Suppressor macrophage treated with lipopolysaccharide for 1 hour (primary cell): ENCODE measurements at places on chromosomes 2 and 18.

- DNase-seq = no peak
These were observed 143.0 kb downstream of the ZNF516 start for GRCh38 chr18:76351961-76352581.

DNA sequence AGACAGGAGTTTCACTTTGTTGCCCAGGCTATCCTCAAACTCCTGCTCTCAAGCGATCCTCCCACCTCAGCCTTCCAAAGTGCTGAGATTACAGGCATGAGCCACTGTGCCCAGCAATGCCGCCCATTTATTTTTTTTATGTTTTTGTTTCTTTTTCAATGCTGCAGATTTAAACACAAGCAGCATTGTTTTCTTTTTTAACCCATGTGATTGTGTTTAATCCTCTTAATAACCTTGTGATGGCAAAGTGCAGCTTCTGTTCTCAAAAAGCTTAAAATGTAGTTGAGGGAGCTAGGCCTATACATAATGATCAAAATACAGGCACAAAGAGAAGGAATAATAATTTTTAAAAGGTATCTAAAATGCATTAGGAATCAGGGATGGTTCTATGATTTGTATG lies 11.5 kb downstream of the MSGN1 start:
- no peak for DNase-seq

GRCh38 chr2:230984393-230985220 lies 11.3 kb upstream of the SPATA3 start:
- no peak for DNase-seq

DNA sequence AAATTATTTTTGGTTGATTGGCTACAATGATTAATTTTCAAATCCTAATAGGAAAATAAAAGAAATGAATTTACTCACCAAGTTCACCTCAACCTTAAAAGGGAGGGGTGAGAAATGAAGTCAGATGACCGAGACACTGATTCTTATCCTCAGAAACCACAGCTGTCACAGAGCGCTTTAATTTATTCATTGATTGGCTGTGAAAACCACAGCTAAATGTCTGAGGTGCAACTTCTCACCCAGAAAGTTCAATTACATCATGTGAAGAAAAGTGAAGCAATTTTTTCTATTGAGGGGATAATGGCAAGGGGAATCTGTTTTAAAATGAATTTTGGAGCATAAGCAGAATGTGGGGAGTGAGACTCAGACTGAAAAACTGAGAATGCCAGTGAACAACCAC lies 128.4 kb downstream of the RNF152 start:
- DNase-seq = no peak

- DNase-seq = no peak
These were observed 66.8 kb upstream of the SALL3 start for GRCh38 chr18:78912844-78913243.

DNA sequence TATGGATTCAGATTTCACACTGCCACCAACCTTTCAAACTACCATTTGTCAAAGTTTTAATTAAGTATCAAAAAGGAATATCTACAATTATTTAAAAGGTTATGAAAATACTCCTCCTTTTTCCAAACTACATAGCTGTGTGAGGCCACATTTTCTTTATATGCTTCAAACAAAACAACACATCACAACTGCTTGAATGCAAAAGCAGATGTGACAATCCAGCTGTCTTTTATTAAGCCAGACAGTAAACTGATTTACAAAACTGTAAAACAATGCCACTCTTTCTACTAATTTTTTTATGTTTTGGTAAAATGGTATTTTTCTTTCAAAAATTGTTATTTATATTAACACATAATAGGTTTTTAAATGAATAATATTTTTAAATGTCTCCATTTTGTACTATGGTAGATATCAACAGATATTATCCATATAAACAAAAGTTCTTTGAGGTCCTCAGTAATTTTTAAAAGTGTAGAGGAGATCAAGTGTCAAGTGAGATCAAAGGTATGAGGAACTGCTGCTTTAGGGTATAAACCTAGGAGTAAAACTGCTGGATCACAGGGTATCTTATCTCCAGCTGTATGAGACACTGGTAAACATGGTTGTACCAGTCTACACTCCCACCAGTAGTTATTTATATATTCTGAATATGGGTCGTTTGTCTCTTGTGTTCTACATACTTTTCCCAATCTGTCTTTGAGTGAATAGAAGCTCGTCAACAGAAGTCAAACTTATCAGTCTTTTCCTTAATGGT lies 68.8 kb upstream of the SERTAD2 start:
- no peak for DNase-seq

- no peak for DNase-seq
These were observed 44.4 kb downstream of the MYO3B start for GRCh38 chr2:170222298-170222697.

DNA sequence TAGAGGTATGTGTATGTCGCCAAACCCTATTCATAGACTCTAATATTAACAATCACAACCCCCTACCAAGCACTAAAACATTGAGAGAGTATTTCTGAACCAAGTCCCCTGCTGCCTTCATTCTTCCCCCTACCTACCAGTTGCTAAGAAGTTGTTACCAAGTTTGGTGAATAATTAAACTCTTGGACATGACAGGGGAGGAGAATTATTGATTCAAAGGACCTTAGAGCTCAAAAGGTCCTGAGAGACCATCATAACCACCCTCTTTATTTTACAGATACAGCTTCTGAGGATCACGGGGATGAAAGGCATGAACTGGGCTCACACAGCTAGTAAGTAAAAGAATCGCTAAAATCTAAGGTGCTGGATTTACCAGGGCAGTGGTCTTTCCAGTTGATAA lies 204.1 kb downstream of the PIK3C3 start:
- no peak for DNase-seq

- no peak for DNase-seq
These were observed 108.0 kb upstream of the UNC80 start for GRCh38 chr2:209663656-209664055.

DNA sequence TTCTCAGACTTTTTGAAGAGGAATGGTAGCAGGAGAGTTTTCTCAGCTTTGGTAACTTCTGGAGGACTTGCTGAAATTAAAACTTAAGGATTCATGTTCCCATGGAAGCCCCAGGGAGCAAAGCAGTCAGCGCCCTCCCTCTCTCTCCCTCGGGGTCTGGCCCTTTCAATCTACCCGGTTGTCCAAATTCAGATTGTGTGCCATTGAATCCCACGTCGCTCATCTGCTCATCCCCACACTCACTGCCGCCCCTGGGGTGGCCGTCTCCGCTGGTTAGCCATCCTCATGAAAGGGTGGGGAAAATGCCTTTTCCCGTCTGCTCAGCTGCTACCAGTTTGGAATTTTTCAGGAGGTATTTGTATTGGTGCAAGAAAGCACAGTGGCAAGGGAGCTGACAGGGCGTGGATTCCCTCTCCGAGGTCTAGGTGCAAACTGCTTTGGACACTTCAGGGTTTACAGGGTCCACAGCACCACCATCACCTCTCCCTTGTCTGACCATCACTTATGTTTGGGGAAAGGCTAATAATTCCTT lies 27.1 kb downstream of the MCFD2 start:
- no peak for DNase-seq

- DNase-seq = peak; percentile 4
These were observed 48.7 kb upstream of the FAHD2A start for GRCh38 chr2:95353613-95354468.

- no peak for DNase-seq
These were observed 12.8 kb downstream of the ATP8B1 start for GRCh38 chr18:57790316-57790715.

- DNase-seq = no peak
These were observed 19.5 kb upstream of the ID2 start for GRCh38 chr2:8662239-8662879.

DNA sequence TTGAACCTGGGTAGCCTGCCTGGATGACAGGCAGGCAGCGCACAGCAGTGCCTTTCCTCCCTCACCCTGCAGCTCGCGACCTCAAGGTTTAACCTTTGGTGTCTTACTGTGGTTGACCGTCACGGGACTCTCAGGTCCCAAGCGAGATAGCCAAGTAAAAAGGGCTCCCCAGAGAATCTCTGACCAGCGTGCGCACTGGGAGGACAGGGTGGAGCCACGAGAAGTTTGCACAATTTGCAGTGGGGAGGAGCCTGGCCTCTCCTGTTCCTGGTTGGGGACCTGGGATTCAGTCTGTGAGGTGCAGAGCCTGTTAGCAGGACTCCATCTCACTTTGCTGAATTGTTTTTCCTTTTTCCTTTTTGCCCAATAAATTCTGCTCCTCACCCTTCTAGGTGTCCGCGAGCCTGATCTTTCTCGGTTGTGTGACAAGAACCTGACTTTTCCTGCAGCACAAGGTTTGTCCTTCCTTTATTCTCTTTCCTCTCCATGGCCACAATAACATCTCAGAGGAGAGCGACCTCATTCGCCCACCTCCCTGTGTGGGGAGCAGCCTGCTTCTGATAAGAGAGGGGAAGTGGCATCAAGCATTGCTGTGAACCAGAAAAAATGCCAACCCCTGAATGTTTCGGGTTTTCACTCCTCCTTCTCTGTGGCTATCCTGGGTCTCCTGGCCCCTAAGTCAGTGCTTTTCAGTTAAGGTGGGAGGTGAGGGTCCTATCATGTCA lies 36.2 kb downstream of the POU3F3 start:
- DNase-seq = no peak

DNA sequence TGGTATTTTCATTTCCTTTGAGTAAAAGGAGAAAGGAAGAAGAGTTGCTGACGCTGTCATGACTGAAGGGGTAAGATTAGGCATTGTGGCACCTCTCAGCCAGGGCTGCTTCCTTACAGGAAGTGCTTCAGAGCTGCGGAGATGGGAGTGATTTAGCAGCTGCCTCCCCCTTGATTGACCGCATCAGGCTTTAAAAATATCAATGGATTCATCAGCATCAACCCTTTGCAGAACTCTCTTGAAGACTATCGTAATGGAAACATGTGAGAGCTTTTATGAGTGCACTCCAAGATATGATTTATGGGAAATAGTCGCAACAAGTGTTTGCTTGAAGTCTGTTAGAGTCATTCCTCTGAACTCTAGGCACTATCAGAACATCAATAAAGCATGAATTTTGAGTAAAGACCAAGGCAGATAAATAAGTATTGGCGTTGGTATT lies 141.1 kb downstream of the CSRNP3 start:
- no peak for DNase-seq

GRCh38 chr2:40642726-40643125 lies 190.8 kb upstream of the SLC8A1 start:
- DNase-seq = no peak

DNA sequence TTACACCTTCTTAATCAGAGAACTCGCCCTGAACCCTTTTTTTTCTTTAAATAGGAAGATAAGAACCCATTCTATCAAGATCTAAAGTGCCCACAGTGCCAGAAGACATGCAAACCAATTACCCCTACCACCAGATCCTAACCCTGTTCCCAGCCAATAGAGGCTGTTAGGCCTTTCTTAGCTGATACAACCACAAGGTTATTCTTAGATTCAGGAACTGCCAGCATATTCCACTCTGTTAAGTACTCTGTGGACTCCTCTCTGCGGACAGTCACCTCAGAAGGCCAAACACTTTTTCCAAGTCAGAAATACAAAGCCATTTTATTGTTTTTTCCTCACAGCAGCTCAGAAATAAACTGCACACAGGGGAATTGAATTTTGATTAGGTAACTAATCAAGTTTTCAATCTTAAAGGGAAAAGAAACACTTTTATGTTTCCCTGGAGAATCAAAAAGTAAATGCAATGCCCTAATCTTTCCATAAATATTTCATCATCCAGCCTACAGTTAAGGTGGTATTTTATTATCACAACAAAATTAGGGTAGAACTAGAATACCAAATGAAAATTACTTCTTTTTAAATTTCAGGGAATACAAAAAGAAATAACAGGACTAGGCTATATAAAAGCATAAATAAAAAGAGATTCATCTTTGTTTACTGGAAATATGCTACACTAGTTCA lies 111.4 kb downstream of the NBAS start:
- DNase-seq = no peak

GRCh38 chr2:6986912-6987361 lies 69.7 kb downstream of the RNF144A start:
- no peak for DNase-seq

DNA sequence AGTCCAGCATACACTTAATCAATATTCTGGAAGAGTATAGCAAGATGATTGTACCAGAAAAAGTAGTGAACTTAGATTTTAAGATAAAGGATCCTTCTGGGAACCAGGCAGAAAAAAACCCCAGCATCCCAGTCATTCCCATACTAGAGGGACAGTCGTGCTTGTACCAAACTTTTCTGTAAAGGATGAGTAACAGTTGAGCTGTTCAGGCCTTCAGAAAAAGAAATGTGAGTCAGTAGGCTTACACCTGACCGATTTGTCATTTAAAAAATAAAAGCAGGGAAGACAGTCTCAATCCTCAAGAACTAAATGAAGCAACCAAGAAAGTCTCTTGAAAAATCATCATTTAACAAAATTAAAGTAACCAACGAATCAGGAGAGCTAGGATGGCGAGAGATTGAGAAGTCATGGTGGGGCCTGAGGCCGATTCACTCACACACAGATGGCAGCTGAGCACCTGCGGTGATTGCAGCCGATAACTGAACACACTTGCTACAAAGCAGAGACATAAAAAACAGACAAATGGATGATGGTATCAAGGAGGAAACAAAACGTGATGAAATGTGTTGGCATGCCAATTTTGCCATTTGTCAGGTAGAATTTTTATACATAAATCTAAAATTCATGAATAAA lies 170.0 kb upstream of the ALKAL2 start:
- no peak for DNase-seq

DNA sequence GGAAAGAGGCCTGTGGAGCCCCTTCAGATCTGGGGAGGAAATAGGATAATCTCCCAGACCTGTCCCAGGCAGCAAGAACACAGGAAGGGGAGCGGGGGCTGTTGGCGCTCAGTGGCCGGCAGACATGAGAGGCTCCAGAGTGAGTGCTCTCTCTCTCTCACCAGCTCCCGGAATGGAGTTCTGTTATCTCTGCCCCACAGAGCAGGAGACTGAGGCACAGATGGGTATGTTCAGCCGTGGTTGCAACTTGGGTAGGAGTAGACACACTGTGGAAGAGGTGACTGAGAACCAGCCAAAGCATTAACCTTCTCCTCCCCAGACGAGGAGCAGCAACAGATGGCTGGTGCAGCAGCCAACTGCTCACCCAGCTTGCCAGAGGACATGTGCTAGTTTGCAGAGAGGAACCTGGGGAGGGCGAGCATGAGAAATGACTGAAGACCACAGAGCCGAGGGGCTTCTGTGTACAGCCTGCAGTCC lies 82.0 kb downstream of the NRP2 start:
- no peak for DNase-seq

GRCh38 chr2:182606728-182607681 lies 109.1 kb upstream of the DNAJC10 start:
- DNase-seq = peak; percentile 13

DNA sequence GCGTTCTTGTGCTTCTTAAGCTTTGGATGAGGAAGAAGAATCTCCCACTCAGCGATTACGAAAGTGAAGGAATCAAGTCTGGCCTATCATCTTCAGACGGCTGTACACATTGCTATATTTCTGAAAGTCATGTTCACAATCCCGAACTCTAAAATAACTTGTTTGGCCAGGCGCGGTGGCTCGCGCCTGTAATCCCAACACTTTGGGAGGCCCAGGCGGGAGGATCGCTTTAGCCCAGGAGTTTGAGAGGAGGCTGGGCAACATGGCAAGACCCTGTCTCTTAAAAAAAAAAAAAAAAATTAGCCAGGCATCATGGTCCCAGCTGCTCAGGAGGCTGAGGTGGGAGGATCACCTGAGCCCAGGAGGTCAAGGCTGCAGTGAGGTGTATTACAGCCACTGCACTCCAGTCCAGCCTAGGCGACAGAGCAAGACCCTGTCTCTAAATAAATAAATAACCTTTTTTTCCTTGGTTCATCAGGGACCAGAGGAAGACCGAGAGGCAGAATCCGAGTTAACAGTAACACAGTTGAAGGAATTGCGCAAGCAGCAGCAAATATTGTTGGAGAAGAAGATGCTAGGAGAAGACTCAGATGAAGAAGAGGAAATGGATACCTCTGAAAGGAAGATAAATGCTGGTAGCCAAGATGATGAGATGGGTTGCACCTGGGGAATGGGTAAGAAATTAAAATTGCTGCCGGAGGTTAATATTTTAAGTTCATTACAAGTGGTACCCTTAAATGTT lies 1.1 kb downstream of the SLC4A1AP start:
- peak; percentile 42 for DNase-seq
